ENCODE measurements at places on chromosomes 6 and 20.

DNA sequence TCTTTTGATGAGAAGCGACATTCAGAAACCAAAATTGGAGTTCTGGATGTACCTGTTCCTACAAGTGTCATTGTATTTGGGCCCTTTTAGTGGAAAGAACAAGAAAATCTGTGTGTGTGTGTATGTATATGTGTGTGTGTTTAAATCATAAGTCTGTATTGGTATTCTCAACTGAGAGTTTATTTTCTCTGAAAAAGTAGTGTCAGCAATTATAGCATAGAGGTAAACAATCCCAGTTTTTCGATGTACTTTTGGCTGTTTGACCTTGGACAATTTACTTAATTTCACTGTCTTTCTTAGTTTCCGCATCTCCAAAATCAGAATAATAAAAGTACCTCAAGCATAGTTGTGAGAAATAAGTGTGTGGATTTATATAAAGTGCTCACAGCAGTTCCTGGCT lies 57.2 kb downstream of the EYA4 start:
- DNase-seq: no peak

GRCh38 chr20:49280463-49281058 lies 2.7 kb upstream of the ZNFX1 start:
- no peak for DNase-seq

DNA sequence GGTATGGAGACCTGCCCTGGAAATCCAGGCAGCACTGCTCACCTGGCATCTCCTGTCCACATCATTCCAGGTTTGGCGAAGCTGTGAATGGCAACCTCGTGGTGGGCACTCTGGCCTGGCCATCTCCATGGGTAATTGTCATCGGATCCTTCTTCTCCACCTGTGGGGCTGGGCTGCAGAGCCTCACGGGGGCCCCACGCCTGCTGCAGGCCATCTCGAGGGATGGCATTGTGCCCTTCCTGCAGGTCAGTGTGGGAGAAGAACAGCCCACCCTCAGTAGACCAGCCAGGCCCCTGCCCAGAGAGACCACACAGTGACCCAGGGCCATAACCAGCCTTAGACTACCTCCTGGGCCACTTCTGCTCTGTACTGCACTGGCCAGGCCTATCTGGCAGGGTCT lies 15.9 kb downstream of the SLC12A5 start:
- no peak for DNase-seq

DNA sequence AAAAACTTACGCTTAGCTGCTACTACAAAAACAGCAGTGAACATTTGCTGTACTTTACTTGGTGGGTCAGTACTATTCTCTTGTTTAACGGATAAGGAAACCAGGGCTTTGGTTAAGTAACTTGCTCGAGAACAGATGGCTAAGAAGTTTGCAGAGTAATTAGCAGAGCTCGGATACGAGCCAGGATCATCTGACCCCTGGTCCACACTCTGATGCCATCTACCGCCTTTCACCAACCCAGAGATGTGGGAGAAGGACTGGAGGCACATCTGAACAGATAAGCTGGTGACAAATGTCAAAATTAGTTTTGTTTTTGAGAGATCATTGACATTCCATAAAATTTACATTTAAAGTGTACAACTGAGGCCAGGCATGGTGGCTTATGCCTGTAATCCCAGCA lies 18.9 kb upstream of the RPL7L1 start:
- no peak for DNase-seq

DNA sequence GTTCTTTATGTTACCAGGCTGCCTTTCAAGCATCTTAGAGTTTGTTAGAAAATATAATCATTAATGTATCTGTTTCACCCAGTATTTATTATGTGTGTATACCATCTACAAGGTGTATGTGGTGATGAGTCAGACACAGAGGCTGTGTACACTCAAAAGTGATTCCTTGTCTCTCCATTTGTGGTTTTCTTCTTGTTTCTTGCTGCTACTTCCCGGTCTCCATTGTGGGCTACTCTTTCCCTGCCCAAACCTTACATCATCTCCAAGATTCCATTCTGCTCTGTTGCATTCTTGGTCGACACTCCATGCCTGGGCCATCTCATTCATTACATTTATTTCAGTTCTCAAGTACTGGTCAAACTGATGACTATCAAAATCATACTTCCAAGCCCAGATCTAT lies 182.2 kb upstream of the STXBP5 start:
- DNase-seq: no peak

DNA sequence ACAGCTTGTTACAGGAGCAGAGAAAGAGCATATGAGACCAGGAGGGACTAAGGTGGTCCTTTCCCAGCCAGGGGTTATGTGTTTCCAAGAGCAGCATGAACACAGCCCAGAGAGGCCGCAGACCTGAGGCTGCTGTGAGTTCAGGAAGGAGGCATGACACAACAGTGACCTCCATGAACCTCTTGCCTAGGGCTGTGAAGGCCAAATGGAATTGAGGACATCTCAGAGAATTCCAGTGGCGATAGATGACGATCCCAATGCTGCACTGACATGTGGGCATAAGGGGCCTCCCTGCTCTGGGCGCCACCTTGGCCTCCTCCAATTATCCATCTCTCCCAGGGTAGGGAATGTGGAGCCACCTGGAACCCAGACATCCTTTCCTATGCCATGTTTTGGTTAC lies 79.9 kb upstream of the FUCA2 start:
- no peak for DNase-seq

GRCh38 chr6:92559611-92560010 lies 859.7 kb downstream of the EPHA7 start:
- DNase-seq: no peak

DNA sequence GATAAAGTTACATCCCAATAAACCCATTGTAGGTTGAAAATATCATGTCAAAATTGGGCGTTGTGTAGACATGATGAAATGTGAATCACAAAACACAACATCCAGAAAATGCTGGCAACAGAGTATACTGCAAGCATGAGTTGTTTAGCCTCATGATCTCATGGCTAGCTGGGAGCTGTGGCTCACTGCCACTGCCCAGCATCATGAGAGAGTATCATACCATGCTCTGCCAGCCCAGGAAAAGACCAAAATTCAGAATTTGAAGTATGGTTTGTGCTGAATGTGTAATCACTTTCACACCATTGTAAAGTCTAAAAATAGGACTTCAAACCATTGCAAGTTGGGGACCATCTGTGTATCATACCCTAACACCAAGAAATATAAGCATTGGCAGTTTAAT lies 45.2 kb upstream of the SMAP1 start:
- no peak for DNase-seq

DNA sequence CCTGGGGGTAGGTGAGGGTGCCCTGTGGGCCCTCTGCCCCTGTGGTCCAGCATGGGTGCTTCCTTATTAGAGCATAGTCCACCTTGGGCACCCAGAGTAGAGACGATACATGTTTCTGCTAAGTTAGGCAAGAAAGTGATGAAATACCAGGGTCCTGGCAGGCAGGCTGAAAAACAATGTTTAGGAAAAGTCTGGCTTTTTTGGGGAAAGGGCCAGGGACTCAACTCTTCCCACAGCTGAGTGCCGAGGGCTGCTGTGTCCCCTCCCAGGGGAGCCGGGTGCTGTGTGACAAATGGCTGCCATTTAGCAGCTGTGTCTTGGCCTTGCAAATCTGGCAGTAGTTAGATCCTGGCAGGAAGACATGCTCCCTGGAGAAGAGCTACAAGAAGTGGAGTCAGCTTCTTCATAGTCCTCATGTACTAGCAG lies 61.5 kb downstream of the RREB1 start:
- DNase-seq: no peak

DNA sequence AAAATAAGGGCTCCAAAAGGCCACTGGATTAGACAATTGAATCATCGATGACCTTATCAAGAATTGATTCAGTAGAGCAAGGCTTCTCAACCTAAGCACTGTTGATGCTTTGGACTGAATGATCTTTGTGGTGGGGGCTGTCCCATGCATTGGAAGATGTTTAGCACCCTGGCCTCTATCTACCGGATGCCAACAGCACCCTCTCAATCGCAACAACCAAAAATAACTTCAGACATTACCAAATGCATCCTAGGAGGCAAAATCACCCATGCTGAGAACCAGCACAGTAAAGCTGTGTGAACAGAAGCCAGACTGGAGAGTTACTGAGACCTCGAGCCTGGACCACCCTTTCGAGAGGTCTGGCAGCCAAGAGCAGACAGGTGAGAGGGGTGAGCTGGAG lies 67.5 kb downstream of the TBC1D7 start:
- no peak for DNase-seq

- no peak for DNase-seq
Observed at GRCh38 chr20:62761759-62762131, 34.5 kb upstream of the MRGBP start.

Measured in stimulated activated CD8-positive, alpha-beta memory T cell treated with anti-CD3 and anti-CD28 coated beads, Interleukin-4, amount 100 ng/mL, for 1 hour (primary cell).